ENCODE measurements at places on chromosomes 3 and 15.

DNA sequence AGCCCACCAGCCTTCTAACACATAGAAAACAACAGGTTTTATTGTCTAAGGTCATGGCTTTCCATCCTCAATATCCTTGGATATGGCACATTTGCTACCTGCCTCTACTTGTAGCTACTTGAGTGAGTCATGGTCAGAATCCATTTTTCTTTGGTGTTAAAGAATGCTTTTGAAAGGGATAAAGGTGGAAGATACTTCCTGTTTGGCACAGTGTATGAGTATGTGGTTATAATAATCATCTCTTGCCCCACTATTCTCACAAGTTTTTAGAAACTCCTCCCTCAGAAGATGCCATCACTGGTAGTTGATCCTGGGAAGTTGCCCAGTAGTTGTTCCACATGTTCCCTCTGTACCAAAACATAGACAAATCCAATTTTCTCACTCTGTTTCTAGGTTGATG lies 508.6 kb upstream of the IL12A start:
- no peak for DNase-seq

- DNase-seq: peak; percentile 76
Observed at GRCh38 chr15:74541494-74542165, 610 bp downstream of the ARID3B start.

GRCh38 chr3:157285141-157285540 lies 125.2 kb upstream of the CCNL1 start:
- no peak for DNase-seq

DNA sequence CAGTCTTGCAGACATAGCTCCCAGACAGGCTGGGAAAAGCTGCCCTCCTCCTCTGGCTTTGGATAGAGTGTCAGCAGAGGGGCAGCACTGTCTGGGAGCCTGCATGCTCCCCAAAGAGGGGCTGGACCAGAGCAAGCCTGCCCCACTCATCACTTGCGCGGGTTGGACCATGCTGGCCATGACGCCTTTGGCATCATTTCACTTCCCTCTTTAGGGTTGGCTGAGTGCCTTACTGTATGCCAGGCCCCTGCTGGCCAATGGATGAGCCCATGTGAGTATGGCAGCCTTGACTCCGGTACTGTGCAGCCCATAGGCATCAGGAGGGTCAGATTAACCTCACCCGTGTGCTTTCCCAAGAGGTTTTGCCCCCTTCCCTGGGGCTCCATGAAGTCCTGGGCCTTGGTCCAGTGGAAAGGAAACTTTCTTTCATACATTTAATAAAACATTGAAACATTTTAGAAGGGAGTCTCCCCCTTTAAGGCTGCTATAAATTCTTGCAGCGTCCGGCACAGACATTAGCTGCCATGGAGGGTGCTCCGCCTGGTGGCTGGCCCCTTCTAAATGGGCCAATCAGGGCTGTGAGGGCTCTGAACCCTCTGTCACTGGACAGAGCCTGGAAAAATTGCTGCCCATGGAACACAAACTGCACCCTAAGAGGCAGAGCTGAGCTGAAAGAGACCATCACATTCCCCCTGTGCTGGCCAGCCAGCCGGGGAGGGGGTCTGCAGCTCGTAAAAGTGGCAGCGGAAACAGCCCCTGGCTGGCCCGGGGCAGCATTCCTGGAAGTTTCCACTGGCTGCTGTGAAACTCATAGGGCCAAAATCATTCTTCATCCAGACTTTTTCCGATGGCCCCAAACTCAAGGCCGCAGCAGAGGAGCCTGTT lies 20.8 kb upstream of the DUSP7 start:
- DNase-seq: no peak

GRCh38 chr3:66989241-66989640 lies 8.9 kb upstream of the KBTBD8 start:
- no peak for DNase-seq

DNA sequence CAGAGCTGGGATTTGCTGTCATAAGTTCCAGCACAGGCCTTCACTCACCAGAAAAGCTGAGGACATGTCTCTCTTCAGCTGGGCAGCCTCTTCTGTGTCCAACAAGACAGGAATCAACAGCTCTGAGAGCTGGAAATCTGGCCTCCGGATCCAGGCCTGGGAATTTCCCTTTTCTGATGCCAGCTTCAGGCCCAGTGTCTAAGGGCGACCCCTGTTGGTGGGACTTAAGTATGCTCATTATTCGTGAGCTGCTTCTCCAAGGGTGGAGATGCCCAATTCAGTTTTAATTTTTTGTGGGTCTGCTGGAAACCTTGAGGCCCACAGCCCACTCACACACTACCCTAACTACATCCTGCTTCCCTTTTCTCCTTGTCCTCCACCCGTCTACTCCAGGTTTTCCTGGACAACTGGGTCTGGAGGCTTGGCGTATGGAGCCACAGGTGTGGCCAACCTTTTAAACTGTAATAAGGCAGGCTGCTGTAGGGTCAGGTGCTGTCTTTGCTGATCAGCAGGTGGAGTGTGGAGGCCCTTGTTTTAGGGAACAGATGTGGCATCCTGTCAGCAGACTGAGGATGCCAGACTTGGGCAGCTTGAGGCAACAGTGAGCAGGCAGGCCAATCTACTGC lies 2.6 kb upstream of the CEMIP start:
- peak; percentile 59 for DNase-seq

GRCh38 chr3:38878646-38879045 lies 62.6 kb upstream of the SCN10A start:
- no peak for DNase-seq

- no peak for DNase-seq
Observed at GRCh38 chr15:66746231-66746605, 44.2 kb downstream of the SMAD6 start.

GRCh38 chr3:9976721-9977709 lies 9.6 kb downstream of the EMC3 start:
- peak; percentile 20 for DNase-seq

DNA sequence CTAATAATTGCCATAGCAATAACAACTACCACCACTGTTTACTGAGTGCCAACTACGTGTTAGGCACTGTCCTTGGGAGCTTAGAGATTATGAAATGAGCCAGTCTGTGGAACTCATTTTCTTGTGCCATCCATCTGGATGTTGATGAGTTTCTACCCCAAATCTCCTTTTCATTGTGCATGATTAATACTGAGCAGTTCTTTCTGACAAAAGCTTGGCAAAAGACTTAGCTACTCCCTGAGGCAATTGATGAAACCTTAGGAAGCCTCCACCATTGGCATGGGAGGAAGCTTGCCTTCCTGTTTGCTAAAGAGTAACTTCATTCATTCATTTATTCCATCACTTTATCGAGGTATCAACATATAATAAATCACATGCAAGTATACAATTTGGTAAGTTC lies 39.8 kb downstream of the PRICKLE2 start:
- DNase-seq: no peak

DNA sequence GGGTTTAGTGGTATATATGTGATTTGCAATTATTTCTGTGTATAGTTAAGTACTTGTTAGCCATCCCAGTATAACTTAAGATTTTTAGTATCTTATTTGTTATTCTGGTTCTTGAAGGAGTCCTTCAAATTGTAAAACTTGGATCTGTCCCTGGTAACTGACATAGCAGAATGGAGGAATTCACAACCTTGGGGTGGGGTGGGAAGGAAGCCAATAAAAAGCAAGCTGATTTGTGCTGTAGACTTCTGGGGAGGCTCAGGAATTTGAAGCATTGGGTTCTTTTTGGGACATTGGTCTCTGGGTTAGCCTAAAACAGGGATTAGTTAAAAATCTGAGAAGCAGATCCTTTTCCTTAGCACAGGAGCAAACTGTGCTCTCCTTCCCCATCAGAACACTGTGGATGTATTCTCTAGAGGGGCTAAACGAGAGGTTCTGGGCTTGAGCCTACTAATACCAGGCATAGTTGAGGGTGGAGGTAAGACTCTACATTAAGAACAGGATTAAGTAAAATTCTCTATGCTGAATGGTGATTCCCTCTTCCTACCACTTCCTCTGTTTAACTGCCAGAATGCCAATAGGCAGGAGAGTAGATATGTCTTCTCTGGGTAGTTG lies 42.2 kb downstream of the GMPS start:
- DNase-seq: no peak

GRCh38 chr3:156750874-156751245 lies 75.3 kb upstream of the LEKR1 start:
- DNase-seq: no peak
